Cardiac septum (tissue), 1 donor: ENCODE measurements at places on chromosomes 16 and 17. TPM values are rescaled to one million over a fixed set of nuclear protein-coding genes. Genes with fewer than 3 reads are reported as not detected.
A peak's percentile ranks its signal among the peaks of the same experiment; 100 is the strongest.

Gene COPRS
- total RNA-seq: 51.9 TPM

Gene PLCG2
- total RNA-seq: 8.5 TPM

Gene HBZ
- total RNA-seq: not detected

Gene NPIPB8
- 0.59 TPM for total RNA-seq

Gene SLFN12
- total RNA-seq: 4.3 TPM

Gene RNF166
- total RNA-seq: 17.1 TPM

Gene SPATA22
- not detected for total RNA-seq

Gene CNTNAP4
- total RNA-seq: not detected

Gene ST6GALNAC1
- 1.9 TPM for total RNA-seq

Gene CCL4L2
- total RNA-seq: not detected

Gene C16orf74
- 0.51 TPM for total RNA-seq

Gene QPRT
- 6.7 TPM for total RNA-seq

Gene GPR139
- not detected for total RNA-seq

Gene HOXB5
- total RNA-seq: not detected

GRCh38 chr16:83912519-83913244 is 13.8 kb downstream of the MLYCD start:
- DNase-seq: no peak

GRCh38 chr17:34195987-34196386 is 59.1 kb upstream of the CCL2 start:
- DNase-seq: no peak

- DNase-seq: no peak
Observed at GRCh38 chr17:70261170-70261569, 91.8 kb downstream of the KCNJ2 start.

DNA sequence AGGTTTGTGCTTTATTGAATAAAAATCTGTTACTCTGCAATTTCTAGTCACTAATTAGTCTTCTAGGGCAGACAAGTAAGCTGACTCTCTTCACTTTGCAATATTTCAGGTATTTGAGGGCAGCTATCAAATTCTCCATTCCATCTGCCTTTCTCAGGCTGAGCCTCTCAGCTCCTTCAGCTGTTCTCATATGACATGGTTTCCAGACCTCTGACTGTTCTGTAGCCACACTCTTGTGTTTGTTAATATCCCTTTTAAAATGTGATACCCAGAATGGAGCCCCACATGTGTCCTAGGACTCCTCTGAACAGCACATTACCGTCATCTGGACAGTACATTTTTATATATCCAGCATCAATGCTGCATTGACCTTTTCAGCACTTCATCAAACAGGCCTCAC is 46.1 kb upstream of the MTMR4 start:
- DNase-seq: no peak

GRCh38 chr17:2024572-2025219 is 438 bp downstream of the RTN4RL1 start:
- no peak for DNase-seq

GRCh38 chr17:8673612-8674011 is 43.1 kb upstream of the MYH10 start:
- no peak for DNase-seq

DNA sequence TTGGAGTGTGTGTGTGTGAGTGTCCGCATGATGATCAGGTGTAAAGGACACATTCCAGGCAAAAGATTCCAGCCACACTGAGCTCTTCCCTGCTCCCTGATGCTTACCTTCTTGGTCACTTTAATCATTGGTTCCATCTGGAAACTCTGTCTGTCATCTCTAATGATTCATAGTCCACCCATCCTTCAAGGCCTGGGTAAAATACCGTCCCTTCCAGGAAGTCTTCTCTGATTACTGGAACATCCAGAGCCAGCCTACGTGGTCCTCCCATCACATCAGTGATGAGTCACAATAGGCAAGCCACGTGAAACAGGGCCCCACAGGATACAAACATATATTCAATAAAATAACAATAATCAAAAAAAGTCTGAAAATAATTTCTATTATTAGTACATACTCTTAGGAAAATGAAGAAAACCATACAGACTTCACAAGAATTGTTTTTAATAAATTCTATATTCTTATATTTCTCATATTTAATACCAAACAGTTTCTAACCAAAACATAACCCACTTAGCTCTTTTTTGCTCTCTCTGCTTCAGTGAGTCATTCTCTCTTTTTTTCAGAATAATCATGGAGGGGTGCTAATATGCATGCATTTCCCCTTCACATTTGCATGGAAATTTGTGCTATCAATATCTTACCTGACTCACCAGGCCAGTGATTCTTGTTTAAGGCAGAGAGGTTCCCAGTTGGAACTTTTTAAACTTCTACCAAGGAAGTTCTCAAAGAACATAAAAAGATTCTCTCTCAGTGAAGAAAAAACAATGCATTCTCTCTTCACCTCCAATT is 263.2 kb downstream of the TOX3 start:
- no peak for DNase-seq

- no peak for DNase-seq
Observed at GRCh38 chr17:31417051-31417792, 25.7 kb downstream of the RAB11FIP4 start.

DNA sequence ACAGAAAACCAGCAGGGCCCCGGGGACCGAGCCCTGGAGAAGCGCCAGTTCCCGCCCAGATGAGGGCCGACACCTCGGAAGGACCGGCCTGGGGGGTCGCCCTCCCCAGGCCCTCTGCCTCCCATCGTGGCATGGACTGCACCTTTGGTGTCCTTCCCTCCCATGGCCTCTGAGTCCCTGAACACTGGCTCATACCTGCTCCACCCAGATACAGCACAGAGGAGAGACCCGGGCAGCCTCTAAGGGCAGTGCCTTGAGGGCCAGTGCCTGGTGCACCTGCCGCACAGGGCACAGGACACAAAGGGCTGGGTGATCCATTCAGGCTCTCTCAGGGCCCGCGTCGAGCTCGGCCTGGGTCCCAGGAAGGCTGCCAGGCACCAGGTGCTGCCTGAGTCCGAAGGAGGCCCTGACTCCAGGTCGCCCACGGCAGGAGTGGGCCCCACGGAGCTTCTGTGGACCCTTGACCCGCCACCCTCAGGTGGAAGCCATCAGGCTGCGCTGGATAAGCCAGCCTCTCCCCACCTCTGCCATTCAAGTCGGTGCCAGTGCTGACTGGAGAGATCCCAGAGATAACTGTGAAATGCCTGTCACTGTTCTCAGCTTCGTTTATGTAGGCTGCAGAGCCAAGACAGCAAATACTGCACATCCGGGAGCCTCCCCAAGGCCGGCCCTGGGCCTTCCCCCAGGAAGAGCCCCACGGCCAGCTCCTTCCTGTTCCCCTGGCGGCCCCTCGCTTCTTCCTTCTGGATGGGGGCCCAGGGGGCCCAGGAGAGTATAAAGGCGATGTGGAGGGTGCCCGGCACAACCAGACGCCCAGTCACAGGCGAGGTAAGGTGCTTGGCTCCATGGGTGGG is at the start of gene ZG16B:
Gene ZG16B (plus strand): TSS at position 803 of the 854 bp plus-strand sequence. CDS start 139 bp downstream, outside the sequence.
- DNase-seq: no peak

DNA sequence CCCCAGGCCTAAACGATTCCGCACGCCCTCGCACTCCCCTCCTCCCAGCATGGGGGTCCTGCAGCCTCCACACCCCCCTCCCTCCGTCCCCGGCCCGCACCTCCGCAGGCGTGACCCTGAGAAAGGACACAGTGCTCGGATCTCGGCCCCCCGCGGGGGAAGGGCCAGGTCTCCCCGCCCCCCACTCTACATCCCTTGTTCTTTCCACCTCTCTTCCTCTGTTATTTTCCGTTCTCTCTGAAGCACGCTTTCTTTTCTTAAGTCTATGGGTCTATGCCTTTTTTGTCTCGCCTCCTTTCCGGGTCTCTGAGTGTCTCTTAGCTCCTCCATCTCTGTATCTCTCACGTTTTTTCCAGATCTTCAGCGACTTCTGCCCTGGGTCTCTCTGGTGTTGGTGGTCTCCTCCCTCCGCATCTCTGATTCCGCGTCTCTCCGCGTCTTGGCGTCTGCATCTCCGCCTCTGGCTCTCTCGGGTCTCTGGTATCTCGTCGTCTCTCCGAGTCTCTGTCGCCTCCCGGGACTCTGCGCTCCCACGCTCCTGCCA is 2.1 kb upstream of the HES7 start:
- DNase-seq: no peak

- DNase-seq: no peak
Observed at GRCh38 chr16:26211542-26211941, 519.8 kb downstream of the HS3ST4 start.

DNA sequence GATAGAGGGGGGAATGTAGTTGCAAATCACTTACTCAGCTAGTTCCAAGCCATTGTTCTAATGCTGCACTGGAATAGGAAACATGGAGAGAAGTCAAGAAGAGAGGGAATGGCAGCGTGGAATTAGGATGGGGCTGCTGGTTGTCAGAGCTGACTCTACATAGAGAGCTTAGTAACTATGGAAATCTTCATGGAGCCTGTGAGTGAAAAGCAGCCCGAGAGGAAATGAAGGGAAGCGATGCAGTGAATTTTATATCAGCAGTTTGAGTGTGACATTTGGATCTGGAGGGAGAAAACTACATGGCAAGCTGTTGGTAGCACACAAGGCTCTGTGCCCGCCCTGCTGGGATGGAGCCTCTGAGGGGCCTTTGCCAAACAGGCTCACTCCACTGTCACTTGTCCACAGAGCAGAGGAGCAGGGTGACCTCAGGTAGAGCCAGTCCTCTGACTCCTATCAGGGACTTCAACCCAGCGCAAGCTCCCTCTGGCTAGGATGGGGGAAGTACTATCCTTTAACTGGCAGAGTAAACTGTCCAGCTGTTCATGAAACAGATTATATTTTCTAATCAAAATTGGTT is 27.9 kb upstream of the PMFBP1 start:
- no peak for DNase-seq

DNA sequence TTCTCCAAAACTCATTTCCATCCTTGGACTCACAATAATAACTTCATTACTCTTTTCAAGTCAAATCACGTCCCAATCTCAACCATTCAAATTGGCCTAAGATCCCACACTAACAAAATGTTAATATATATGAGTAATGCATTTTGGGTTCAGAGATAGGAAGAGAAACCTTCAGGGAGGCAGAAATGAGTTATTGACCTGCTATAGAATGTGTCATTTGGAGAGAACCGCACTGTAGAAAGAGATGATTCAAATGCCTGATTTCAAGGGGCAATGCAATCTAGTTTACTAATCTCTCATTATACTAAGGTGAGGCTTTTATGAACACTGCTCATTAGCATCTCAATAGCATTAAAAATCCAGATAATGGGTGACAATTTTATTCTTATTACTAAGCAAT is 1595.0 kb upstream of the GOT2 start:
- DNase-seq: no peak

DNA sequence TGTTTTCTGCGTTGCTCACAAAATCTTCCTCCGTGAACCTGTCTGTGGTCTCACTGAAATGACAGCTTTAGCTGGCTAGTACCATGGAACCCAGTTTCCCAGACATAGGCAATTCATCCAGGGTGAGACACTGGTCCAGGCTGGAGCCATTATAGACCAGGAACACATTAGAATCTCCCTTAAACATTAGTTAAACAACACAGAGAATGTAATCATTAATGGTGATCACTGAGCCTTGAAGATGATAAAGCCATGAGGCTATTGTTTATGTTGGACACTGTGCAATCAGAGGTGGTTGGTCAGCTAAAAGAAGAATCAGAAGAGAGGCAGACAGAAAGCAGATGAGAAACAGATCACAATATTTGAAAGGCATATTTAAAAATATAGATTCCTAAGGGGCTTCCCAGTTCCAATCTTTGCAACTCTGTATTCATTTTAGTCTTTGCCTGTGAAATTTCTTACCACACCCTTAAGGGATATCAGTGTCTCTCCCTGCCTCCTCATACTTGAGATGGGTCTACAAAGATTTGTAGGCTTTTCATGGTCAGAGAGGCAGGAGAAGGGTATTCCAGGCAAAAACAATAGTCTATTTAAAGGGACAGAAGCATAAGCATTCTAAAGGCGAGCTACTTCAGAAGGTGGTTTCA is 317.9 kb downstream of the MAP2K6 start:
- DNase-seq: no peak

DNA sequence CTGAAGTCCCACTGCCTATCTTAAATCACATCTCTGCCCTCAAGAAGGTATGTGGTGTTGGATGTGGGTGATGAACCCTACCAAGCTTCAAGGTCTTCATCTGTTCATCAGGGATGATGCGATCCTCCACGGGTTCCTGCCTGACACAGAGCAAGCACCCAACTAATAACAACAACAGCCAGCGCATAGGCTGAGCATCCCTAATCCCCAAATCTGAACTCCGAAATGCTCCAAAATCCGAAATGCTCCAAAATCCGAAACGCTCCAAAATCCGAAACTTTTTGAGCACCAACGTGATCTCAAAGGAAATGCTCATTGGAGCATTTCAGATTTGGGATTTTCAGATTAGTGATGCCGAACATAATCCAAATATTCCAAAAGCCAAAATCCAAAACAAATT is 238.9 kb upstream of the SDK2 start:
- no peak for DNase-seq

DNA sequence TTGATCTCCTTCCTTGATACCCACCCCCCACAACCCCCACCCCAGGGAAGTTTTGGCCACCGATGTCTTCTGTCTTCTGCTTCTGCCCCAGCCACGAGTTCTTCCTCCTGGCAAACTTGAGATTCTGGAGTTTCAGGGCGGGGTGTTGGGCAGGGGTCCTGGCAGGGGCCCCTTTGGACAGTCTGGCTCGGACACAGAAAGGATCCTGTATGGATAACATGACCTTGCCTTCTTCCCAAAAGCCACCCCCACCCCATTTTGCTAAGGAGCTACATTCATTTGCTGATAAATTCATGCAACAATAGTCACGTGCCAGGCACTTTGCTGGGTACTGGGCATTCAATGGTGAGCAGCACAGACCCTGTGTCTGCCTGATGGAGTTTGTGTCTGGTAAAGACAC is 5.9 kb upstream of the COL1A1 start:
- DNase-seq: peak; percentile 59

- no peak for DNase-seq
Observed at GRCh38 chr16:4506450-4506849, 30.3 kb downstream of the HMOX2 start.

GRCh38 chr17:79006046-79006445 is 3.5 kb downstream of the CANT1 start:
- DNase-seq: peak; percentile 31

- DNase-seq: no peak
Observed at GRCh38 chr17:77885678-77886386, 72.7 kb upstream of the TNRC6C start.

DNA sequence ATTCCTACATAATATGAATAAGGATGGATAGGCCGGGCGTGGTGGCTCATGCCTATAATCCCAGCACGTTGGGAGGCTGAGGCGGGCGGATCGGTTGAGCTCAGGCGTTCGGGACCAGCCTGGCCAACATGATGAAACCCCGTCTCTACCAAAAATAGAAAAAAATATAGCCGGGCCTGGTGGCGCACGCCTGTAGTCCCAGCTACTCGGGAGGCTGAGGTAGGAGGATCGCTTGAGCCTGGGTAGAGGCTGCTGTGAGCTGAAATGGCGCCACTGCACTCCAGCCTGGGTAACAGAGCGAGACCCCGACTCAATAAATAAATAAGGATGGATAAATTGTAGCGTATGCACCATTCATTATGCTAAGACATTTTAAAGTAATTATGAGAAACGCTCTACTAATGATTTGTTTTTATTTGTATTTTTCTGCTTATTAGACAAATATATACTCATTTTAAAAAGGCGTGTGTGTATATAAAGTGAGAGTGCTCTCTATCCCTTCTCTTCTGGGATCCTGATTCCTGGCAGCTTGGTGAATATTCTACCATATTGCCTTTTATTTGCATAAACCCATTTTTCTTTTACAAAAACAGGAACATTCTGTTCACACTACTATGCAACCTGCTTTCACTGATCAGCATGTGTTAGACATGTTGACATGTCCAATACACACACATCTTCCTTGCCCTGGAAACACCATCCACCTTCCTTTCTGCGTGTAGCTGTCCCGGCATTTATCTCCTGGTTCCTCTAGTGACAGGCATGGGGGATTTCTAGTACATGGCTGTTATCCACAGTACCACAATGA is 26.4 kb downstream of the DDX19A start:
- no peak for DNase-seq

GRCh38 chr17:17900615-17901520 is 64.1 kb upstream of the SREBF1 start:
- DNase-seq: peak; percentile 84
